CD8-positive, alpha-beta T cell (primary cell): ENCODE measurements at places on chromosomes 2 and 18.

DNA sequence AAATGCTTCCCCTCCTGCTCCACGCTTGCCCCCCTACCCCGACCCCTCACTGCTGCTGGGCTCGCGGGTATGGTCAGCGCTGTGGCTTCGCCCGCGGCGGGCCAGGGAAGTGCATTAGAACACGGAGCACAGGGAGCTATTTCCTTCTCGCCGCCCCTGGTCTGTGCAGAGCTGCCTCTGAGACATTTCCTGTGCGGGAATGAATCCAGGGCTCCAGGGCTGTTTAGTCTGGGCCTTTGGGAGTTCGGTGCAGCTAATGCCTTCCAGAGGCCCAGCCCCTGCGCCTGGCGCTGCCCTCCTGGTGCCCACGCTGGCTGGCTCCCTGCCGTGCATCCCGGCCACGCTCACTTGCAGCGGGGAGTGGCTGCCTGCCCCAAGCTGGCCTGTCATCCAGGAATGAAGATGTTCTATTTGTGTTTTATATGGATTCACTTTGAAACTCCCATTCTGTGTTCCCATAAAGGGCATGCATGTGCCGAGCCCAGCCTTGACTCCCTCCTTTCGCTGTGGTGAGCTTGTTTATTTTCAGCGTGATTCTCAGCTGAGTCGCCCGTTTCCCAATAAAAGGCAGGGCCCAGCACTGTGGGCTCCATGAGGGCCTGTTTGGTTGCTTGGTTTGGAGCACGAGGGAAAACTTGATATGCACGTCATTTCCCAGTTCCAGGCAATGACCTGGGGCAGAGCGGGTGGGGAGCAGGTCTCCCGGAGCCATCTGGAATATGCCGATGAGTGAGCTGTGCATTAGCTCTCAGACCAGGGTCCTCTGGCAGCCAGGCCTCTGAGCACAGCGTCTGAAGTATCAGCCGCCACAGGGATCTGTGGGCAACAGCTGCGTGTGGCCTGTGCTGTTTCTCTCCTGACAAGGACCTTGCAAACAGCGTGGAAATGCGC, 42.7 kb downstream of the SH3RF3 start:
- DNase-seq: no peak

GRCh38 chr2:22900674-22901073, 484.3 kb upstream of the KLHL29 start:
- DNase-seq: no peak

DNA sequence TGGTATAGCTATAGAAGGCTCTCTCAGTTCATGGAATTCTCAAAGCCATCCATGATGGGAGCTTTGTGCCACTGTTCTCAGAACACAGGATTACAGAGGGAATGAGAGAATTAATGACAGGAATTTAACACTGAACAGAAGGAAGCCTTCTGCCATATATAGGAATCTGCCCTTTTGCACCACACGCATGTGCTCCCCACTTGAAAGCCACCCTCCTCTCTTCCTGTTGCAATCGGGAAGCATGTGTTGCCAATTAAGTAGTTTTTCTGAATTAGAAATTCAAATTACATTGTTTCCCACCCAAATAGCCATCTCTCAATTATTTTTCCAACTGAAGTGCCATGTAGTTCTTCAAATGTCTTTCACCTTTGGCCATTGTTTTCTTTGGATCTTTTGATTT, 71.3 kb downstream of the C1D start:
- DNase-seq: no peak

- DNase-seq: no peak
Observed at GRCh38 chr18:40485318-40485717, 1469.7 kb upstream of the PIK3C3 start.

DNA sequence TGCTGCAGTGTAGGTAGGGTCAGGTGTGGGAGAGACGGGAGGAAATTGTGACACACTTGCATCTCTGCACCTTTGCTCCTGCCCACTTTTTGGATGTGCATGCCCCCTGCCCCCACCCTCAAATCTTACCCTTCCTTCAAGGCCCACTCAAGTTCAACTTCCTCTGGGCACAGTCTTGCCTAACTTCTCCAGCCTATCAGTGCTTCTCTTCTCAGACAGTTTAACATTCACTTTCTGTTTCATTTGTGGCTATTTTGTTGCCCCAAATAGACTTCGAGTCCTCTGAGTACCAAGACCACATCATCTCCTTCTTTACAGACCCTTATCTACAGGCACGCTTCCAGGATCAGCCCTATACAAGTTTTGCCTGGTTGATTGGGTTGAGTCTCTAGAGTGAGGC, 2.7 kb downstream of the ST8SIA5 start:
- no peak for DNase-seq

- no peak for DNase-seq
Observed at GRCh38 chr2:33071591-33071990, 124.8 kb downstream of the LTBP1 start.

DNA sequence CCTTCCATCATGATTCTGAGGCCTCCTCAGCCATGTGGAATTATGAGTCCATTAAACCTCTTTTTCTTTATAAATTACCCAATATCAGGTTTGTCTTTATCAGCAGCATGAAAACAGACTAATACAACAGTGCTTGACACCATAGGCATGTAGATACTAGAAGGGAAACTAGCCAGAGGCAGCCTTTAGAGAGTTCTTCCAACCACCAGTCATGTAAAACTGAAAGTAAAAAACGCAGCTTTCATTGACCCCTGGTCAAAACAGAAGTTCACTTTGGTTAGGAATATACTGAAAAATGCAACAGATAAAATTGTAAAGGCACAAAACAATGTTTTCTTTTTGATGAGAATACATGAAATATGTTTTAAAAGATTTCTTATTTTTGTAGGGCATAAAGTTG, 122.8 kb upstream of the L3MBTL4 start:
- DNase-seq: no peak

DNA sequence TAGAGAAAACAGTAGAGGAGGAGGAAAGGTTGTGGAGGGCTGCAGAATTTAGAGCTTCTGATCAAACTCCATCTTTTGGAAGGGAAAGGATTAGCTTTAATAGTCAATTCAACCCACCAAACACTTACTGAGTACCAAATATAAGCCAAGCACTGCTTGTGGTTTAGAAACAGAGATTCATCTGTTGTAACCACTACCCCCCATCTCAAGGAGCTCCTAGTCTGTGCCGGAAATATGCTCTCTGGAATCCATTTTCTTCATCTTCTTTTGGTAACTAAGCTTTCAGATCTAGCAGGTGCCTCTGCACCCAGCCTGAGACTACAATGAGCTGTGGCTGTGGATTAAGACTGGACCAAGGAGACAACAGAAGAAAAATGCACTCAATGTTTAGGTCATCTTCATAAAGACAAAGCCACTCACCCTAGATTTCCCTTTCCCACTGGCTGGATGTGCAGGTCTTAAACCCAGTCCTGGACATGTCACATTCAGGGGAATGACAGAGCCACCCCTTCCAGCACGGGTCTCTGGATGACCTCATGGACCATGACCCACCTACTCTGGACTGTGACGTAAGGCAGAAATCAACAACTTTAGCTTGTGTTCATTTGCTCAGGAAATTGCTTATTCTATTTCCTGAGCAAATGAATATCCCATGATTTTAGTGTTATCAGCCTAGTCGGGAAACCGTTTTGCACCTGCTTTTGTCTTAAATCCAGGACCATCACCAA, 52.9 kb downstream of the EPB41L3 start:
- no peak for DNase-seq

DNA sequence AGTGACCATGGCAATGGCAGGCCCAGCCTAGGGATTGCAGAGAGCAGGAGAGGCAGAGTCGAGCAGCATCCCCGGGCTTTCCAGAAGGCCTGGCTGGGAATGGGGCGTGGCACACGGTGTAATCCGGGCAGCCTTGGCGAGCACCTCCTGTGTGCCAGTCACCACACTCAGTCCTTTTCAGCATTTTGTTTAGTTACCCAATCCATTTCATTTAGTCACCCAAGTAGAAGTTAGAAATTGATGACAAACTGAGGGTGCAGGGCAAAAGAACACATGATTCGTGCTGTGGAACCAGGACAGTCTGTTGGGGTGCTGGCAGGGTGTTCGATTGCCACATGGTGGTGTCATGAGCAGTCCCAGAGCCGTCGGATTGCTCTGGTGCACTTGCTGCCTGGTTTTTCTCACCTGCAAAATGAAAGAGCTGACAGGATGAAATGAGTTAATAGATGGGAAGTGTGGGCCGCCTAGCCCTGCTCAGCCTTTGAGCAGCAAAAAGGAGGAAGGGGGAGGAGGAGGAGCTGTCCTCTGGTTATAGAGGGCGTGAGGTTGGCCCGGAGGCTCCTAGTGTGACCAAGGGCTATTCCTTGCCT, 299.4 kb downstream of the AGAP1 start:
- no peak for DNase-seq

GRCh38 chr2:8374782-8375181, 307.1 kb upstream of the ID2 start:
- DNase-seq: no peak

DNA sequence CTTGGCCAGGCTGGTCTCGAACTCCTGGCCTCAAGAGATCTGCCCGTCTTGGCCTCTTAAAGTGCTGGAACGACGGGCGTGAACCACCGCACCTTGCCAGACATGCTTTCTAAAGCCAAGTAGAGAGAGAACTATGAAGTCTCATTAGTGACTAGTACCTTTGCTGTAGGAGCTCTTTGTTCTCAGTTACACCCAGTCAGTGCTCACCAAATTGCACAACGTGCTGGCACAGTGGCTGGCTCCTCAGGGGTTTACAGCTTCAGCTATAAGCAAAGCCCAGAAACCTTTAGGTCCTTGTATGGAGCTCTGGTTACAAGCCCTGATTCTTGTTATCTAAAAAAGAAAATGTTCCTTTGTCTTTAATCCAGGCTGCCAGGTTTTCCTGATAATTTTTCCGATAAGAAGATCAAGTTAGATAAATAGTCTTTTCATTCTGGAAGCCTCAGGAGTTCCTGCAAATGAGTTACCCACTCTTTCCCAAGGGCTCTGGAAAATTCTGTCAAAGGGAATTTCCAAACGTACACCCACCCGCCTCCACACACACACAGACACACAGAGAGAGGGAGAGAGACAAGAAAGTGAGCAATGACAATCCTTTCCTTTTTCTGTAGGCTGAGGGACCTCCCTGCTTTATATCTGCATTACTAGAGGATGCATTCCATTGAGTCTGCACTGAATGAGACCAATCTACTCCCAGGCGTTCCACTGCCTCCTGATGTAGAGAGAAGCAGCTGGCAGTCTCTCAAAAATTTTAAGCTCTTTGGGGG, 100.2 kb upstream of the CSRNP3 start:
- DNase-seq: no peak

GRCh38 chr2:191255756-191256312, 10.6 kb downstream of the MYO1B start:
- no peak for DNase-seq

- no peak for DNase-seq
Observed at GRCh38 chr2:79906139-79906890, 393.5 kb downstream of the CTNNA2 start.

DNA sequence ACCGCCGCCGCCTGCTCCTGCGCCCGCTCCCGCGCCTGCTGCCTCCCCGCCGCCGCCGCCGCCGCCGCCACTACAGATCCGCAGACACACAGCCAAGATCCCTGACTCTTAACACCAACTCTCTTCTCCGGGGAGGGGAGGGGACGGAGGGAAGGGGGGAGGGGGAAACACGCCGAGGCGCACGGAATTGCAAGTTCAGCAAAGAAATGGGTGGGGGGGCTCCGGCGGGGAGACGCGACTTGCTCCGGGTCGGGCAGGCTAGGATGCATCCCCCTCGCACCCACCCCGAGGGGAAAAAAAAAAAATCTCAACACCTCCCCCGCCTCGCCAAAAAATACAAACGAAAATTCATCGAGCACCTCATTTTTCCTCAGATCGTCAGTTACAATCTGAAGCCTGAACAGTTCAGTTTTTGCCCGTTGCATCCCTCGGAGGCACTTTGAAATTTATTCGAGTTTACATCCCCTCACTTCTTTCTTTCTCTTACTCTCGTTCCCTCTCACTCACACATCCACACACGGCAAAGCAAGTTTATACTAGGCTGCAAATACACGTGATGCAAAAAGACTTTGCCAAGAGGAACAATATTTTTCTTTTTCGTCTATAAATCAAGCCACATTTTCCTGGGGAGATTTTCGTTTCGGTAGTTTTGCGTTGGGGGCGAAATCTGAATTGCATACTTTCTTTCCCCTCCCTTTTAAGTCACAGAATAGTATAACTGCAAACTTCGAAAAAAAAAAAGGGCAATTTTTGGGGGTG, at the start of gene TCF4:
TCF4 (minus strand) TSS at position 82 of the 759 bp plus-strand sequence. CDS start 1,076 bp downstream, outside the sequence.
- DNase-seq: peak; percentile 55

GRCh38 chr2:85162746-85163301, 29.6 kb downstream of the TCF7L1 start:
- DNase-seq: no peak

GRCh38 chr2:171852366-171852888, 41.6 kb downstream of the SLC25A12 start:
- DNase-seq: no peak

DNA sequence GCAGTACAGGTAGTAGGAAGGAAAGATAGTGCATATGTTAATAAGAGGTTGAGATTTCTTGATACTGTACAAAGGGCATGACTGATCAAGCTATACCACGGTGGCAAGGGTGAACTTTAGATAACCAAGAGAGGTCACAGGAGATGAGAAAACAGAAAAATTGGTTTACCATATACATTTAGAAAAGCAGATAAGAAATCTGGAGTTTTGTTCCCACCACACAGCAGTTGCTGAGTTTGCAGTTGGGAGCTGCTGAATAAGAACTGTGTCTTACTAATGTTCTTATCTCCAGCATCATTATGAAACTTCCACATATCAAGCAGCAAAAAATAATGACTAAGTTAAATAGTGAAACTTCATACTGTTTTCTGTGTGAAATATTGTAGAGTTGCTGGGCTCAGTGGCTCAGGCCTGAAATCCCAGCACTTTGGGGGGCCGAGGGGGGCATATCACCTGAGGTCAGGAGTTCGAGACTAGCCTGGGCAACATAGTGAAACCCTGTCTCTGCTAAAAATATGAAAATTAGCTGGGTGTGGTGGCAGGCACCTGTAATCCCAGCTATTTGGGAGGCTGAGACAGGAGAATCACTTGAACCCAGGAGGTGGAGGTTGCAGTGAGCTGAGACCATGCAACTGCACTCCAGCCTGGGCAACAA, 12.0 kb upstream of the IMPACT start:
- no peak for DNase-seq

GRCh38 chr18:9665314-9665713, 42.8 kb upstream of the RAB31 start:
- DNase-seq: no peak

- no peak for DNase-seq
Observed at GRCh38 chr2:111222204-111222866, 101.6 kb downstream of the BCL2L11 start.

- DNase-seq: no peak
Observed at GRCh38 chr2:162646794-162647193, 191.8 kb downstream of the KCNH7 start.

- no peak for DNase-seq
Observed at GRCh38 chr2:33509908-33510585, 33.6 kb downstream of the RASGRP3 start.

- no peak for DNase-seq
Observed at GRCh38 chr2:444937-445884, 157.3 kb upstream of the ALKAL2 start.

DNA sequence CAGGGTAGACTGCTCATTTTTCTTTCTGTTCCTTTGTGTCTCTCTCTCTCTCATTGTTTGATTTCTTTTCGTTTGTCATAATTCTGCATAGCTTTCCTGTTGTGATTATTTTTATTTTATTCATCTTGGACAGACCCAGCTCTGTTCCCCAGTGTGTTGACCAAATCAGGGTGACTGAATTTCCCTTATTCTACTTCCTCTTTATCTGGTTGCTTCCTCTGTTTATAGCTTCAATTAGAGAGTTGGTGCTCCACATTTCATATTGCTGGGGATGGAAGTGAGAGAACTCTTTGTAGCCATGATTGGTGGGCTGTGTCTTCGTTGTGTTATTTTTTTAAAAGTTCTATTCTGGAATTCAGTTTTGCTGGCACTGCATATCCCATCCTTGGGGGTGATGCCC, 19.1 kb downstream of the PROKR1 start:
- DNase-seq: no peak

GRCh38 chr18:68865503-68865902, 67.6 kb downstream of the CCDC102B start:
- DNase-seq: no peak
